Stimulated activated CD8-positive, alpha-beta memory T cell treated with anti-CD3 and anti-CD28 coated beads, Interleukin-7, amount 100 ng/mL, for 48 hours (primary cell): ENCODE measurements at places on chromosomes 12 and 14.

GRCh38 chr14:101171650-101172049 lies 268.1 kb upstream of the RTL1 start:
- no peak for DNase-seq

DNA sequence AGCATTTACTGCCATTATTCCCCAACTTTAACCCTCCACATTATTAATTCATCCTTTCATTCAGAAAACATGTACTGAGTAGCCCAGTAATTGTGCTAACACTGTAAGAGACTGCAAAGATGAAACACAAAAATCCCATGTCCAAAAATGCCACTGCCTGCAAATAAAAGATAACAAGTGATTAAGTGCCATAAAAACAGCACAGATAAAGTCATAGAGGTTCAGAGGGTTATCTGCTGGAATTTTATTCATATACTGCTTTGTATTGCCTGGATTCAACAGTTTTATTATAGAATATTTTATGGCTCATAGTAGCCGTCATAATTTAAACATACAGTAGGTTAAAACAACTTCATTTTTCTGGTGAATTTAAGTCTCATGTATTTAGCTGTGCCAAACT lies 177.9 kb downstream of the KICS2 start:
- no peak for DNase-seq

DNA sequence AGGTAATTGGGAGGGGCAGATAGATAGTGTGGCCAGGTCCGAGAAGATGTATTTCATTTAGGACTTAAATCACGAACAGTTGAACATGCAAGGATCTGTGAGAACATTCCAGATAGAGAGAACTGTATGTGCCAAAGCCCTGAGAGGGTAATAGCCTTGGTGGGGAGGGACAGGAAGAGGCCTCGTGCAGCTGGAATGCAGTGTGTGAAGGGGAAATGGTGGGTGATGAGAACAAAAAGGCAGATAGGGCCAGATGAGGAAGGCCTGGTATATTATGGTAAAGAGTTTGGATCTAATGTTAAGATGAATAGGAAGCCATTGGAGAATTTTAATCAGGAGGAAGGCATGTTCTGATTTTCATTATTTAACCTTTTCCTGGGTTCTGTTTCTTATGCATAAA lies 136.3 kb downstream of the TPH2 start:
- no peak for DNase-seq

DNA sequence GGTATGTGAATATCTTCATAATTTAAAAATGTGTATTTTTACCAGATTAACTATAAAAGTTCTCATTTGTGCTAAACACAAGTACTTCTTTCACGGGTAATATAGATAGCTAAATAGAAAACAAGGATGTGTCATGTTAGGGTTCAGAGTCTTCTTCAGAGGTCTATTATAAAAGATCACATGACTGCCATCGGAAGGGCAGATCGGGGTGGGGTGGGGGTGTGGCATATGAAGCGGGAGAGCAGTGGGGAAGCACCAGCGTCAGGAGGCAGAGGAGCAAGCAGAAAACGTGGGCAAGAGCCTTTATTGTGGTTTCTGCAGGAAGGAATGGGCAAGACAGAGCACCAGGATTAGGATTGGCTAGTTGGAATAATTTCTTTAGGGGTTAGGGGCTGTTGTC lies 63.7 kb upstream of the DNM1L start:
- no peak for DNase-seq

DNA sequence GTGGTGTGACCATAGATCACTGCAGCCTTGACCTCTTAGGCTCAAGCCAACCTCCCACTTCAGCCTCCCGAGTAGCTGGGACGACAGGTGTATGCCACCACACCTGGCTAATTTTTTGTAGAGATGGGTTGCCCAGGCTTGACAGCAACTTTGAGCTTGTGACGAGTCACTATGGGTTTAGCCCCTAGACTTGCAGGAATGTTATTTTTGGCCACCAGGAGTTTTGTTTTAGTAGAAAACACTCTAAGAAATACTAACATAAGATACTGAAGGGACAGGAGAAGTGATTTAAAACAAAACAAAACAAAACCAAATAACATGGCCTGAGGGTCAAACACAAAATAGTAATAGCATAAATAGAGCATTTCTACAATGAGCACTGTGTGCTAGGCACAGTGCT lies 26.4 kb downstream of the SETD3 start:
- no peak for DNase-seq

GRCh38 chr12:22979854-22980469 lies 355.0 kb downstream of the ETNK1 start:
- DNase-seq: no peak

GRCh38 chr12:53720946-53721345 lies 6.3 kb downstream of the CALCOCO1 start:
- no peak for DNase-seq

DNA sequence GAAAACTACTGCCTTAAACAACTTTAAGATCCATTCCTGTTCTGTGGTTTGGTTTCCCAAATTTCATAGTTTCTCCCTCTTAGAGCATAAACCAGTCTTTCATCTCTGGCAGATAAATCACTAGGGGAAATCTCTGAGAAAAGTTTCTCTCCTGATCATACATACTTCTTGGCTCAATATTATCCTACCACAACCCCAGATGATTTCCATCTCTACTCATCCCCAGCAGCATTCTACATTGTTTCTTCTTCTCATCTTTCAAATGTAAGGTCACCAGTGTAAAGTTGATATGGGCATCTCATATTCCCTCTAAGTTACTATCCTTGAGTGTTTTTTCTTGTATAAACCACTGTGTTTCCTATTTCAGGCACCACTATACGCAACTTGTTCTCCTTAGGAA lies 45.9 kb upstream of the PLEKHG7 start:
- no peak for DNase-seq
